ENCODE measurements at places on chromosomes 3 and 15.

DNA sequence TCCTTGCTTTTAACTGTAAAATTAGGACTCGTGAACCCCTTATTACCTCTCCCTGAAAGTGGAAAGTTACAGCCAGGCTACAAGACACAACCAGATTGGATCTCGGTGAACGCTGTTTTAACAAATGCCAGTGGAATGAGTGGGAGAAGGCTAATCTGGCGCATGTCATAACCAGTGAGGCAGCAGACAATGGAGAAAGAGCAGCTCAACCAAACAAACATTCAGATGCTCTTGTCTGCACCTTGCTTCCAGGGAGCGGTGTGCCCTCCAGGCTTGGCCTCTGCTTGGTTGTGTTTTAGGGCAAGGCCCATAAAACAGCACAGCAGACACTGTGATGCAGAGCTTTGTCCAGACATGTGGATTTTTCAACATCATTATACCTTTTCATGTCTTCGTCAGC, 45.9 kb upstream of the ATP1B3 start:
- no peak for DNase-seq

GRCh38 chr3:101252945-101253344, 67.4 kb downstream of the IMPG2 start:
- DNase-seq: no peak

GRCh38 chr3:136473716-136474326, 223.7 kb downstream of the PCCB start:
- DNase-seq: no peak

DNA sequence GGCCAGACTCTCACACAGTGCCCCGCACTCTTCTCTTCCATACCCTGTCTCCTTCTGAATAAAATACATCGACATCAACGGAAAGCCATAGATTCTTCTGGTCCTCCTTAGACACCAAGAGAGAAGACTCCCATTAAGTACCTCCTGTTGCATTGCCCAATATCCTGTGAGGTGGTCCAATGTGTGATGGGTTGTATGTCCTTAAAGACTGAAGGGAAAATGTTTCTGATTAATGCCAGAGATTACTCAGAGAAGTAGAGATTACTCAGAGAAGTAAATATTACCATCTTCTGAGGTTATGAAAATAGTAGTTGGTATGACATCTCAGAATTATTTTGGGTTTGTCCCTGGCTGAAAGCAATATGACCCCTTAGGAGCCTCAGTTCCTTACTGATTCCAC, 60.8 kb upstream of the GALNT15 start:
- DNase-seq: no peak

DNA sequence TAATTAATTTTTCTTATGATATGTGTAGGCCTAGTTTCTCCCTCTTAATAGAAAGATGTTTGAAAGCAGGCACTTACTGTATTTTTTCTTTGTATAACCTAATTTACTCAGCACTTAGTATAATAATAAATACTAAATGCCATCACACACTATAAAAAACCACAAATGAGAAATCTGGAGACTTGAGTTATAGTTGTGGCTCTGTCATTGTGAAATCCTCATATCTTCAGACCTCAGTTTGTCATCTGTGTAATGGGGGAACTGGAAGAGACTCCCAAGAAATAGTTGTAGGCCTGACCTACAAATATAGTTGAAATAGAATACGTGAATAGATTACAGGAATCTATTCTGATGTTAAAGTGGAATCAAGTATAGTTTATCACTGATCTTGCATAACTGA, 287.6 kb upstream of the DPH6 start:
- DNase-seq: no peak

GRCh38 chr3:30305021-30305420, 301.4 kb upstream of the TGFBR2 start:
- no peak for DNase-seq

DNA sequence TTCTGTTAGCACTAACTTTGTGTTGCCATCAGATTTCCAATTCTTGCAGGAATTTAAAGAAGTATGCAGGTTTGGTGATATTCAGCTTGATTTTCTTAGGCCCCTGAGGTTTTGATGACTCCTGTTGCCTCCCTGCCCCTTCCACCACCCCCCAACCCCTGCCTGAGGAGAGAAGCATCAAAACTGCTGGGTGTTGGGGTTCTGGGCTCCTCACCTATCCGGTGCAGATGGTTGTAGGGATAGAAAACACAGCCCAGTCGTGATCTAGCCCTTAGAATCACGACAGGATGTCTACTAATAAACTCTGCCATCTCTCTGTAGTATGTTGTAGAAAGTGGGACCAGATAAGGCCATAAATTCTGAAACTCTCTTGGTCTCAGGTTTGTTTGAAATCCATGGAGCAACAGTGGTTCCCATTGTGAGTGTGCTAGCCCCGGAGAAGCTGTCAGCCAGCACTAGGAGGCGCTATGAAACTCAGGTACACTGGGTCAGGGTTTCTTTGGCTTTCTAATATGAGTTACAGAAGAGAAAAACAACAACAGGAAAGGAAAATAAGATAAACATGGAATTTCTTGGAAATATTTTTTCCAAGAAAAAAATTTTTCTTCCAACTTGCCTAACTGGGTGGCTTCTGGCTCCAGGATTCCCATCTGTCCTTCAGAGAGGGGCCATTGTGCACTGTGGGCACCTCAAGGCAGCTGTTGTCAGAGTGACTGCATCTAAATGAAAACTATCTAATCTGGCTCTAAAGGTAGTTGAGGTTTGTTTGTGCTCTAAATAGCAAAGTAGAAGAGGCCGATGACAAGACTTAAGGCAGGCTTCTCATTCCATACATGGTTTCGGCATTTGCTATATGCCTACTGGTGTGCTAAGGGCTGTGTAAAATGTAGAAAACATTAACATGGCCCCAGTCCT, 8.7 kb downstream of the SRP14 start:
- peak; percentile 61 for DNase-seq

DNA sequence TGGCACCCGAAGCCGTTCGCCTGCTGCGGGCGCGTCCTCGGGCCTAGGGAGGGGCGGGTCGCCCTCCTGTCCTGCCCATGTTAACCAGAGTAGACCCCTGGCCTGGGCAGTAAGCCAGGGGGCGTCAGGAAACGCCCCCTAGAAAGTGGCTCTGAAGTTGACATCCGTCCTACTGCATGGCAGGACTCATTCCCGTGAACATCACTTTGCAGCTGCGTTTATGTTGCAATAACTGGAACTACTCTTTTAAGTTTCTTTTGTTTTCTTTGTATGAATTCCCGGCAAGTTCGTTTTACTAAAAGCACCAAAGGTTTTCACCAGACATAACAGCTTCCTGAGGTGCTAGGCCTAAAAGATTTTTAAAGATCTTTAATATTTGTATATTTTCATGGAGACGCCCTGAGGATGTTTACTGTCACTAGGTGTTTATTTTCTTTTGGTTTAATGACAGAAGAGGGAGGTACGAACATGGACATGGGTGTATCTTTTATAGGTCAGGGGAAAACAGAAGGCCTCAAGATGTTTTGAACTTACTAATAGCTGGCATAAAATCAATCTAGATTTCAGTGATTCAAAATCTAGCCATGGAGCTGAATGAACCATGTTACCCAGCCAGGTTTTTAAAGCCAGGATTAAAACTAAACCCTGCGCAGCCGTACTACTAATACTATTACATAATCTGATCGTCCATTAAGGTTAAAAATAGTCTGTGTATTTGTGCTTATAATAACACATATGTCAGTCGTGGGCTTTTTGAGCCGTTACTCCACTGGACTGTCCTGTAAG, 1.0 kb downstream of the C15orf61 start:
- DNase-seq: peak; percentile 4

DNA sequence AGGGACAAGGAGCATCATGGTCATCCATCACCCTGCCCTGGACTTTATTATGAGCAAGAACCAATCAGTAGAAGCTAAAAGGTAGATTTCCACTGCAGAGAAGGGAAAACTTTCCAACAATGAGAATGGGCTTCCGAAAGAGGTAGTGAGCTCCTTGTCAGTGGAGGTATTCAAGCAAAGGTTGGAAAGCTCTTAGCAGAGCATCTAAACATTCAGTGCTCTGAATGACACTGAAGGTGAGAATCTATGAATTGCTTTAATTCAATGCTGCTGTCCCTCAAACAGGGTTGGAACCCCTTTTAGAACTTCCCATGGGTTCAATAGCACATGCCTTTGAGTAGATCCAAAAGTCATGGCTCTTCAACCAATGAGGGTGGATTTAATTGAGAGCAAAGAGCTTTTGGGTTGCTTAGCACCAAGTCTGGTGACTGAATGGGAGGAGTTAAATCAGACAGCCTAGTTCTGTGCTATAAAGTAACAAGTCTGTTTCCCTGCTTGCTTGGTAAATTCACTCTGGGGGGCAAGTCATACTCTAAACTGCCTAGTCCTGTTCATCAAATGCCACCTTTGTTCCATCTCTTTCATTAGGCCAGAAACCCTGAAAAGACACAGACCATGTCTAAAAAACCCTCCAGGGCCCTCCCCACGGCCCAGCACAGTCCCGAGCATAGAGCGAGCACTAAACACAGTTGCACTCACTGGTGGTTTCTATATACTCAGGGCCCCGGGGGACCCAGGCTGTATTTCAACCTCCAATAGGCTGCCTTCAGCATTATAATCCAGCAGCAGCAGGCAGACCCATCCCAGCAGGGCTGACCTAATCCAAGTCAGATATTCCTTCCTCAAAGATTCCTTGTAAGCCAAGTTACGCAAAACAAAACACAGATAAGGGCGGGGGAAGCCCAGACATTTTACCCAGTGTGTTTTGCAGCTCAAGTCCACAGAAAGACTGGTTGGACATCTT, 161.2 kb downstream of the MEGF11 start:
- no peak for DNase-seq

DNA sequence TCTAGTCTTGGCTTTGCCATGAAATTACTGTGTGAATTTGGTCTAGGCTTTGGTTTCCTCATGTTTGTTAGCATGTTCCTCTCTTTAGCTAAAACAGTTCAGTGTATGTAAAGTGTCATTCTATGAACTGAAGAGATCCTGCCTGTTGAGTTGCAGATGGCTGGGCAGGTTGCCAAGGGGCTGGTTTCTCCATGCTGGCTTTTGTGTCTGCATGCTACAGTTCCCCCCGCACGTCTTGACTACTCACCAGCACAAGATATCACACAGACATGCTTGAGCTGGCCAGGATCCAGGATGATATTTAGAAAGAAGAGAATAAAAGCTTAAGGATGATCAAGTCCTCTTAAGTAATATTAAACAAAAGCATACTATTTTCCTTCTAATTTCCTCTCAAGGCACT, 90.2 kb downstream of the CERS3 start:
- peak; percentile 16 for DNase-seq

GRCh38 chr3:13702286-13702685, 153.4 kb downstream of the FBLN2 start:
- DNase-seq: no peak

GRCh38 chr3:62586356-62586755, 213.0 kb upstream of the FEZF2 start:
- no peak for DNase-seq

DNA sequence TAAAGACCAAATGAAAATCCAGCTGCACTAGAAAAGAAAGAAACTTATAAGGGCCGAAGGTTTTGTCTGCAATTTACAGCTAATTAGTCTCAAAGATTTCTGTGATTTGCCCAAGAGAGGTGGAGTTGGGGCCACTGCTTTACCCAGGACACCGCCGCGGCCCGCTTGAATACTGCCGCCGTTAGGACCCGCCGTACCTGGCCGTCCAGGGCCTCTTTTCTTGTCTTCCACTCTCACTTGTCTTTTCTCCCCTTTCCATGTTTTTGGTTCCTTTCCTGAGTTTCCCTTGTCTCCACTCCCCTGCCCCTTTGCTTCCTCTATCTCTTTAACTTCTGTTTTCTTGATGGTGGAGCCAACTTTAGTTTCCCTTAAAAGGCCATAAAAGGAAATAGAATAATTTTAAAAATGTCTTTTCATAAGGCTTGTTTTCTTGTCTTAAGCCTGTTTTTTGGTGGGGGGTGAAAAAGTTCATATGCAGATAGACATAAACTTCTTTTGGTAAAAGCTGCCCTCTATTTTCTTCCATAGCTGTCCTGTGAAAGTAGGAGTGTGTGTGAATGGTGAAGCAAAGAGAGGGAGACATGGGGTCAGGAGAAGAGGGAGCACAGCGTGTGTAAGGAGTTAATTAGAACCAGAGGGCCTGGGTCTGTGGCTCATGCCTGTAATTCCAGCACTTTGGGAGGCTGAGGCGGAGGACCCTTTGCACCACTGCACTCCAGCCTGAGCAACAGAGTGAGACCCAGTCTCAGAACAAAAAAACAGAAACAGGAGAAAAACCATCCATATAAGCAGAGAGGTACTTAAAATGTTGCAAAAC, 16.0 kb upstream of the CCNL1 start:
- no peak for DNase-seq

DNA sequence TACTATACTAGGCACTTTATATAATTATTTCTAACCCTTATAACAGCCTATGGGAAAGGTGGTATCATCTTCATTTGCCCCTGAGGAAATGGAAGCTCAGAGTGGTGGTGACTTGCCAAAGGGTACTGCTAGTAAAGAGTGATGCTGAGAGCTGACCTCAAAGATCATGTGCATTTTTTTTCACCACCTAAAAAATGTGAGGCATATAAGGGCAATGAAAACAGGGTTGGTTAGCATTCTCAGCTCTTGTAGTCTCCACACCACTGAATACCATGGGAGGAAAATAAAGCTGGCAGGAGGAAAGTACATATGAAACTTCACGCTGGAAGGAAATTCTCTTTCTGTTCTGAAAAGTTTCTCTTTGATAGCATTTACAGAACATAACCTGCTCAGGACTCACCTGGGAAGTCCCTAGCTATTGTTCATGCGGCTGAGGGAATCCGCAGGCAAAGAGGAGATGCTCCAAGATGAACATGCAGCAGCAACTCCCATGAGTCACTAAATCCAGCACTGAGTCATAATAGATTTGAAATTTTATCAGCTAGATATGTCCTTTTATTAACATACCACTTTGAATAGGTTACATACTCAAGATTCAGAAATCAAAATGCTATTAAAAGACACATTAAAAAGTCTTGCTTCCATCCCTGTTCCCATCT, 17.3 kb downstream of the FAIM start:
- DNase-seq: no peak

DNA sequence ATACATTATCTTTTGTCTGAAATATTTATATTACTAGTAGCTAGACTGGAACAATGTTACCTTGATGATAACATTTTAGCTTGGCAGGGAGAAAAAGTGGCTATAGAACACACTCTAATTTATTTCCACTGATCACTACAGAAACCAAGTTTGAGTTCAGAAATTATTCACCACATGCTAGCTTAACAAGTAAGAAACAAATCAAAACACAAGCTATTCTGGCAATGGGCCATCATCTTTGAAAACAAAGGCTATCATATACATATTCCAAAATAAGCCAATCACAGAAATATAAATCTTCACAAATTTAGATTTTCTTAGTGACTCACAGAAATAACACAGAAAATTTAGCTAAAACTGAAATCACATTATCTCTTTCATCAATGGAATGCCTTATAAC, 17.1 kb downstream of the AQR start:
- DNase-seq: no peak

DNA sequence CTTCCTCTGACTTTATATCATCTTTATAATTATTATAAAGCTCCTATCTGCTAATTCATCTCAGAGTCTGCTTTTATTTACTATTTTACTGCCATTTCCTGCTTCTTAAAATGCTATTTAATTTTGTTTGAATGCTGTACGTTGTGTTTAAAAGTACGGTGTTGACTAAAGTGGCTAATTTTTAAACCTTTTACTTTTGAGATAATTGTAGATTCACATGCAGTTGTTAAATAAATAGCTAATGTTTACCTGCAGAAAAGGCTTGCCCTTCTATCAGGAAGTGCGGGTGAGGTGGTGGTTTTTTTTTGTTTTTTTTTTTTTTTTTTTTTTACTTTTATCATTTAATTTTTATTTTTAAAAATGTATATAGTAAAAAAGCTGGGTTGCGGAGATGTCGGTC, 41.3 kb downstream of the XYLB start:
- DNase-seq: no peak

GRCh38 chr3:63993653-63994079, 29.6 kb downstream of the PSMD6 start:
- DNase-seq: peak; percentile 65

GRCh38 chr3:157240408-157240807, 80.5 kb upstream of the CCNL1 start:
- DNase-seq: no peak
